ENCODE measurements at places on chromosomes 3 and 15. TPM values are rescaled to one million over a fixed set of nuclear protein-coding genes. Genes with fewer than 3 reads are reported as not detected.
A peak's percentile ranks its signal among the peaks of the same experiment; 100 is the strongest.

DNA sequence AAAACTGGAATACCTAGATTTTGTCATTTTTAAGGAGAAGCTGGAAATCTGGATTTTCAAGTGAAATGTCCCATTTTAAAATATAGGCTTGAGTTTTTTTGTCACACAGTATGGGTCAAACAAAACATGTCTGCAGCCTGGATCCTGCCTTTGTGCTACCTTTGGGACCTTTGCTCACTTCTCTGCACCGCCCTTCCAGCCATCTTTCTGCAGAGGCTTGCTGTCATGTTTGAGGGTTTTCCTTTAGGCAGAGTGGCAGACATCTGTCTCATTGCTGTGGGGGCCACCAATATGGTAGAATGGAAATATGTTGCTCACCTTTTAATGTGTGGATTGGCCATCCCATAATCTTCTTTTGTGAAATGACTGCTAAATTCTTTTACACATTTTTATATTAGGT lies 136.3 kb downstream of the EEFSEC start:
- peaks cover 12% of the 10 kb centered on the region for H3K4me1 ChIP-seq
- peaks cover 22% of the 10 kb centered on the region for H3K36me3 ChIP-seq
- H3K27ac ChIP-seq: no peak overlapping the region
- H3K27me3 ChIP-seq: no peaks in the 10 kb centered on the region

- H3K27ac ChIP-seq: peak overlapping the region; percentile 60
- DNase-seq: no peak
- no peak overlapping the region for H3K4me3 ChIP-seq
- no peaks in the 10 kb centered on the region for H3K36me3 ChIP-seq
Observed at GRCh38 chr15:69060041-69060481, 45.6 kb downstream of the NOX5 start.

- H3K27ac ChIP-seq: peak overlapping the region; percentile 72
- peaks cover 25% of the 10 kb centered on the region for H3K4me1 ChIP-seq
- H3K27me3 ChIP-seq: peaks cover 46% of the 10 kb centered on the region
Observed at GRCh38 chr3:111072031-111072921, 660 bp downstream of the NECTIN3 start.

- H3K4me3 ChIP-seq: no peak overlapping the region
- H3K27ac ChIP-seq: no peak overlapping the region
- peaks cover 22% of the 10 kb centered on the region for H3K27me3 ChIP-seq
- no peaks in the 10 kb centered on the region for H3K4me1 ChIP-seq
- H3K36me3 ChIP-seq: no peaks in the 10 kb centered on the region
Observed at GRCh38 chr3:72702390-72702789, 145.9 kb downstream of the SHQ1 start.

DNA sequence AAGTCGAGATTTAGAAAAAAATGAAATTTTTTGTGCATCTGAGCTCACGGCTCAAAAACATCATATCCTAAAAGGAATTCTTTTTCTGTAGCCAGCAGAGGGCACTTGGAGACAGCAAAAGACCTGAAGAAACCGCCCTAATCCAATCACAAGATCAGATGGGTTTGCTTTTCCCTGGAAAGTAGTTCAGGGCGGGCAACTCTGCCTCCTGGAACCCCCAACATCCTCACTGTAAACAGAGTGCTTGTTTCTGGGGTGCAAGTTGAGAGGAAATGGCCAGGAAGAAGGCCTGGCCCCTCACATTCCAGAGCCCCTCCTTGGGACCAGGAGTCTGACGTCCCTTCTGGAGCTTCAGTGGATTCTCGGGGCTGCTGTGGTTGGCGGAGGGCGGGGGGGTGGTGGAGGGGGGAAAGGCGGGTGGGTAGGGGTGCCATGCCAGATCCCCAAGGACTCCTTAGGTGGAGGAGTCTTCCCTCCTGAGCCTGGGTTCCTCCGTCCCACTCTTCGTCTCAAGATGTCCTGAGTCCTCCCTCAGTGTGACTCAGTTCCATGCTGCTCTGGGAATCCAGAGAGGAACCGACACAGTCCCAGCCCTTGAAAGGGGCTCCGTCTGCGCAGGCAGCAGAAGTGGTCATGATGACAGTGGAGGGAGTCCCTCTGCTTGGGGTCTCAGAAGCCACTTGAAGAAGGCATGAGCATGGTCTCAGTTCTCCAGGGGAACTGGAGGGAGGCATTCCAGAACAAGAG lies 35.9 kb downstream of the CCK start:
- H3K4me1 ChIP-seq: peaks cover 4% of the 10 kb centered on the region
- H3K27ac ChIP-seq: no peak overlapping the region

- no peaks in the 10 kb centered on the region for H3K27me3 ChIP-seq
- no peaks in the 10 kb centered on the region for H3K4me1 ChIP-seq
- no peak overlapping the region for H3K27ac ChIP-seq
Observed at GRCh38 chr3:127796831-127797150, 25.5 kb downstream of the MGLL start.

DNA sequence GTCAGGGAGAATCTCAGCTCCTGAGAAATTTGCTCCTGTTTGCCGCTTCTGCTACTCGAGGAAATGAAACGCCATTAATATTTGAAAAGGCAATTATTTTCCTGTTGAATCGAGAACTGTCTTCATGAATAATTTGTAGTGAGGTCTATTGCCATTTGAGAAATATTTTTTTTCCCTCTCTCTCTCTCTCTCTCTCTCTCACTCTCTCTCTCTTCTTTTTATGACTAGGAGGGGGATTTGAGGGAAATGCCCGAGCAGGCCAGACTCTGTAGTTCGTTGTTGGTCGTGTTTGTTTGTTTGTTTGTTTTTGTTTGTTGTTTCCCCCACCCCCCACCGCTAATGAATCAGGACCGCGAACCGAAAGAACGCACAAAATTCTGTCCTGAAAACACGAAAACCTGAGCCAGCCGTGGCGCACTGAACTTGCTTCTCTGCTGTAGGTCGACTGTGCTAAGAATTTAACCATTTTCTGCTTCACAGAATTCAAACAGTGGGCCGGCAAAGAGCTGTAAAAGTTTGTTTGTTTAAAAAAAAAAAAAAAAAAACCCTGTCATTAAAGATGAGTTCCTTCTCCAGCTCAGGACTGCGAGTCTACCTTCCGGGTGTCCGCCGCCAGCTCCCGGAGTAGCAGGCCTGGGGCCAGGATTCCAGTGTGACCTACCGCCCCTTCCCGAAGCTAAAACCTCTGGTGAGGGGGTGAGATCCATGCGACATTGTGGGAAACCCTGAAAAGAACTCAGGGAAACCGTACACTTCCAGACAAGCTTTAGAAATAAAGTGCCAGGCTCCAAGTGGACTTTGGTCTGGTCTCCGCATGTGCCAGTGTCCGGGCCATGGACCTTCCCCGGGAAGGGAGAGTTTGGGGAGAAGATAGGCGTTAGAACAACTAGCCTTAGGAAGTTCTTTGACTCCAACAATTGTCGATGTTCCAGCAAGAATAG lies 12.1 kb downstream of the ZIC4 start:
- no peaks in the 10 kb centered on the region for H3K4me1 ChIP-seq
- no peak overlapping the region for H3K27ac ChIP-seq
- H3K27me3 ChIP-seq: peaks cover 34% of the 10 kb centered on the region
- H3K4me3 ChIP-seq: no peak overlapping the region
- H3K36me3 ChIP-seq: peaks cover 26% of the 10 kb centered on the region

DNA sequence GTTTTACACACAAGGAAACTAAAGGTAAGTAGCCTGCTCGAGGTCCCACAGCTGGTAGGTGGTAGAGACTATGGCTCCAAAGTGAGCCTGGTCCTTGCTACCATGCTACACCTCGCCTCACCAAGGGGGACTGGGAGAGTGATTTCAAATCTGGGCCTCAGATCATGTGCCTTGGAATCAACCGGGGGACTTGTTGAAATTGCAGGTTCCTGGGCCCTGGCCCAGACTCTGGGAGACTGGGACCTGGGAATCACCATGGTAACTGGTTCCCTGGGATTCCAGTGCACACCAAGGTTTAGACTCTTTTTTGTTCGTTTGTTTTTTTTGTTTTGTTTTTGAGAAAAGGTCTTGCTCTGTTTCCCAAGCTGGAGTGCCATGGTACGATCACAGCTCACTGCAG lies 21.1 kb downstream of the DNASE1L3 start:
- no peaks in the 10 kb centered on the region for H3K27me3 ChIP-seq
- H3K4me3 ChIP-seq: no peak overlapping the region
- H3K27ac ChIP-seq: no peak overlapping the region
- peaks cover 3% of the 10 kb centered on the region for H3K4me1 ChIP-seq
- H3K36me3 ChIP-seq: peaks cover 10% of the 10 kb centered on the region
- no peak for DNase-seq

- H3K27me3 ChIP-seq: no peaks in the 10 kb centered on the region
- no peak overlapping the region for H3K27ac ChIP-seq
- no peak overlapping the region for H3K4me3 ChIP-seq
- H3K4me1 ChIP-seq: no peaks in the 10 kb centered on the region
- no peaks in the 10 kb centered on the region for H3K36me3 ChIP-seq
Observed at GRCh38 chr3:17640466-17640865, 102.0 kb downstream of the TBC1D5 start.

DNA sequence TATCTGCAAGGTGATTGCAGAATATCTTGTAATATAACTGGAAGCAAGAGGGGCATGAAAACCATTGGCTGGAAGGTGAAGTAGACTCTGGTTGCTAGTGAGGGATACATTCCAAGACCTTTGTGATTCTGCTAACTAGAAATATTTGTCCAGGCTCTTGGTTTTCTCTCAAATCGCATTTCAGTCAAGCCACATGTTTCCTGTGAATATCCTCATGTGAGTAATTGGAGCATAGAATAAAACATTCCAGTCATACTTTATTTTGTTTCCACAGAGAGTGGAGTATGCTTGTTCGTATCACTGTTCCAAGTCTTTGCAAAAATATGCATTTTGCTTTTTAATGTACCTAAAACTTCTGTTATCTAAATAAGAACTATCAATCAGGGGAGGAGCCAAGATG lies 850.0 kb downstream of the EPHA3 start:
- no peak overlapping the region for H3K4me3 ChIP-seq
- H3K4me1 ChIP-seq: no peaks in the 10 kb centered on the region
- H3K36me3 ChIP-seq: no peaks in the 10 kb centered on the region
- no peak overlapping the region for H3K27ac ChIP-seq

GRCh38 chr3:112445839-112446238 lies 53.4 kb downstream of the BTLA start:
- H3K27ac ChIP-seq: peak overlapping the region; percentile 15
- no peaks in the 10 kb centered on the region for H3K36me3 ChIP-seq
- DNase-seq: no peak
- H3K4me3 ChIP-seq: no peak overlapping the region
- no peaks in the 10 kb centered on the region for H3K27me3 ChIP-seq

DNA sequence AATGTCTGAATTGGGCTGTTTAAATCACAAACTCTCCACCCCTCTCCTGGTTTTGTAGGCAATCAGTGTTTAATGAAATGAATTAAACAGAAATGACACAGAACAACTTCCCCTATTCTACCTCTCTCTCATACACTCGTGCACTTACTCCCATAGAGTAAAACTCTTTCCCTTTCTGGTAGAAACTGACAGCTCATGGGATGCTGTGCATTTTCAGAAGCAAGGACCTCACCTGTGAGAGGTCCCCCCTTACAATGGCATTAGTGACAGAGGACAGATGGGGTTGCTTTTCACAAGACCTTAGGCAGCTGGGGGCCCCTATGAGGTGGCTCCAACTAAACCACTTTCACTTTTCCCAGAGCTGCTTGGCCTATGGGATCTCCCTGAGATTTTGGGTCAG lies 31.9 kb downstream of the PARP16 start:
- no peak overlapping the region for H3K4me3 ChIP-seq
- H3K27ac ChIP-seq: no peak overlapping the region
- DNase-seq: no peak
- peaks cover 23% of the 10 kb centered on the region for H3K36me3 ChIP-seq
- no peaks in the 10 kb centered on the region for H3K27me3 ChIP-seq

- no peak overlapping the region for H3K27ac ChIP-seq
- H3K27me3 ChIP-seq: no peaks in the 10 kb centered on the region
- no peaks in the 10 kb centered on the region for H3K36me3 ChIP-seq
- H3K4me3 ChIP-seq: no peak overlapping the region
Observed at GRCh38 chr3:4898454-4899313, 80.6 kb upstream of the BHLHE40 start.

DNA sequence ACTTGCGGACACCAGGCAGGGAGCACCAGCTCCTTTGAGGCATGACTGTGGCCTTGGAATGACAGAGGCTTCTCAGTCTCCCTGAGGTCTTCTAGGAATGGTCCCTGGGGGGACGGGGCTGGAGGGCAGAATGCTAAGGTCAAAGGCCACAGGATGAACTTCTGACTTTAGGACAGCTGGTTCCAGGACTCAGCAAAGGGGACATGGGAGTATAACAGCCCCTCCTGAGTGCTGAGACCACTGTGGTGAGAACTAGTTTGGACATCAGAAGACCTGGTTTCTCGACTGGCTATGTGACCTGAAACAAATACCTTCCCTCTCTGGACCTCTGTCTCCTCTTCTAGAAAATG lies 17.8 kb downstream of the ITGA11 start:
- no peak overlapping the region for H3K4me3 ChIP-seq
- no peaks in the 10 kb centered on the region for H3K27me3 ChIP-seq
- H3K36me3 ChIP-seq: no peaks in the 10 kb centered on the region
- no peaks in the 10 kb centered on the region for H3K4me1 ChIP-seq

DNA sequence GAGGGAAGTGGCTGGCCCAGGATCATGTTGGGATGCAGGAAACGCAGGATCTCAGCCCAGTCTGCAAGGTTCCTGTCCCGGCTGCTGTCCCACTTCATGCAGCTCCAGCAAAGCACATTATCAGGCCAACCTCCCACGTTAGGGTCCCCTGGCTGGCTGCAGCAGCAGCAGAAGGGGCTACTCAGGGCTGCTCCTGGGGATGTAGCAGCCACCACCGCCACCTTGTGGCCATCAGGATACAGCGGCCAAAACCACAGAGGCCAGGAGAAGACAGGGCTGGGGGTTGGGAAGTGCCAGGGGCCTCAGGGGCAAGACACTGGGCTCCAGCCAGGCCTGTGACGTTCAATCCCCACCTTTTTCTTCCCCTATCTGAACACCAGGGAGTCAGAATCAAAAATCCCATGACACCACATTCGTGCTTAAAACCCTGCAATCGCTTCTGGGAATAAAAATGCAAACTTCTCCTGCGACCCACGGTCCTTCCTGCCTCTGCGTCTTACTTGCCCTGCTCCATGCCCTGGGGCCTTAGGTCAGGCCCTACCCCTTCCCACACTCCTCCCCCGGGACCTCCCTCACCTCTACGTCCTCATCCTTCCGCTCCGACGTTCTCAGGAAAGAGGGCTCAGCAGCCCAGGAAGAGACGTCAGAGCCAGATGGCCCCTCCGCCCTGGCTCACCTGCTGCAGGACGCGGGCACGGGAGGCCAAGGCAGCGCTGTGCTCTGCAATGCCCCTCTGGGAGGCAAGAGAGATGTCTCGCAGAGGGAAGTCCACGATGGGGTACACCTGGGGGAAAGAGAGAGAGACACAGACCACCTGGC lies 21.5 kb downstream of the SSUH2 start:
- H3K36me3 ChIP-seq: no peaks in the 10 kb centered on the region
- no peaks in the 10 kb centered on the region for H3K4me1 ChIP-seq
- no peak for DNase-seq
- peak overlapping the region; percentile 36 for H3K27ac ChIP-seq
- H3K4me3 ChIP-seq: peak overlapping the region; percentile 33
- peaks cover 11% of the 10 kb centered on the region for H3K27me3 ChIP-seq

- no peaks in the 10 kb centered on the region for H3K4me1 ChIP-seq
- DNase-seq: no peak
- H3K36me3 ChIP-seq: no peaks in the 10 kb centered on the region
Observed at GRCh38 chr3:132822266-132822665, 100.1 kb upstream of the NPHP3 start.

- no peak overlapping the region for H3K4me3 ChIP-seq
- H3K27me3 ChIP-seq: peaks cover 26% of the 10 kb centered on the region
- no peaks in the 10 kb centered on the region for H3K4me1 ChIP-seq
- DNase-seq: no peak
Observed at GRCh38 chr3:46578973-46579755, 13.1 kb upstream of the LRRC2 start.

- H3K36me3 ChIP-seq: peaks cover 9% of the 10 kb centered on the region
- peak overlapping the region; percentile 94 for H3K4me3 ChIP-seq
- H3K4me1 ChIP-seq: peaks cover 36% of the 10 kb centered on the region
Observed at GRCh38 chr15:43748376-43748775, 2.1 kb downstream of the PDIA3 start.

Gene AHSG
- not detected for polyA plus RNA-seq

Gene NLGN1
- polyA plus RNA-seq: not detected

Gene PAQR5
- not detected for polyA plus RNA-seq

Gene TMEM212
- polyA plus RNA-seq: not detected

Gene SCAMP5
- not detected for polyA plus RNA-seq

Gene GOLGA8J
- not detected for polyA plus RNA-seq
